Sigmoid colon (tissue), 7 donors: ENCODE measurements at places on chromosomes 4 and X. TPM values are rescaled to one million over a fixed set of nuclear protein-coding genes. Genes with fewer than 3 reads are reported as not detected.
A peak's percentile ranks its signal among the peaks of the same experiment; 100 is the strongest.

GRCh38 chr4:127214016-127214415, 418.7 kb upstream of the INTU start:
- no peaks in the 10 kb centered on the region for H3K4me1 ChIP-seq
- no peak overlapping the region for H3K4me3 ChIP-seq
- no peak for DNase-seq
- no peak overlapping the region for H3K27ac ChIP-seq
- no peaks in the 10 kb centered on the region for H3K27me3 ChIP-seq
- no peaks in the 10 kb centered on the region for H3K36me3 ChIP-seq

DNA sequence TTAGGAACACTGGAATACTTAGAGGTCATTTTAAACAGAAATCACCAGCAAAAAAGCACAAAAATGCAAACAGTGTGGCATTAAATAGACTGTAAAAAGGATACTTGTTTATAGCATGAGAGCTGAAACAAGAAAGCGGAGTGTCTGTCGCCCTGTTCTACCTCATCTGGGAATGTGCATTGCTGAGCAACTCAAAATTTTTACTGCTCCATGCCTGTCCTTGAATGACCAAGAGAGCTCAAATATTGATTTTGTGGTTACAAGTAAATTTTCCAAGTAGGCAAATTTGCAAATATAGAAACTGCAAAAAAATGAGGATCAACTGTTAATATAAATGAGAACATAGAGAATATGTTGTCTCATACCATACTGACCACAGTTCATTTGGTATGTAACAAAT, 25.5 kb downstream of the AP1AR start:
- no peaks in the 10 kb centered on the region for H3K4me1 ChIP-seq
- H3K36me3 ChIP-seq, result no peaks in the 10 kb centered on the region
- H3K27ac ChIP-seq, result no peak overlapping the region
- no peaks in the 10 kb centered on the region for H3K27me3 ChIP-seq

DNA sequence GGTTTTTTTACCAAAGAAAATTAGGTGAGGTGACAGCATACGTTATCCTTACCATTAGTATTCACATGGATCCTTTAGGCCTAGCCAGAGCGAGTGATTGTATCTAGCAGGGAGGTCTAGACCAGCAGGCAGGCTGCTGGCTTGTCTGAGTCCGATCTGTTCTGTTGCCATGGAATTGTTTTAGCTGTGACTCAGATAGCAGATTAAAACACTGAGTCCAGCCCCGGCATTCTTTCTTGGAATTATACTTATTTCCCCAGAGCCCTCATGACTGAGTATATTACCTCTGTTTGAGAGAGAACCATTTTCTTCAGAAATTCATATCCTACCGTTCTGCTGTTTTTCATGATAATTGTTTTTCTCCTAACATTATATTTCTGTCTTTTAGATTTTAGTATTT, 37.4 kb downstream of the OCRL start:
- H3K4me3 ChIP-seq, result no peak overlapping the region
- no peaks in the 10 kb centered on the region for H3K27me3 ChIP-seq
- H3K36me3 ChIP-seq, result no peaks in the 10 kb centered on the region
- H3K27ac ChIP-seq, result no peak overlapping the region
- H3K4me1 ChIP-seq, result no peaks in the 10 kb centered on the region
- DNase-seq, result no peak

- no peaks in the 10 kb centered on the region for H3K4me1 ChIP-seq
- no peaks in the 10 kb centered on the region for H3K36me3 ChIP-seq
- no peak overlapping the region for H3K27ac ChIP-seq
- no peak overlapping the region for H3K4me3 ChIP-seq
- peaks cover 3% of the 10 kb centered on the region for H3K27me3 ChIP-seq
These were observed 38.5 kb upstream of the BMP15 start for GRCh38 chrX:50871922-50872453.

- no peak overlapping the region for H3K27ac ChIP-seq
- no peaks in the 10 kb centered on the region for H3K36me3 ChIP-seq
- H3K4me1 ChIP-seq, result peaks cover 6% of the 10 kb centered on the region
These were observed 62.2 kb upstream of the GPM6A start for GRCh38 chr4:175874306-175874705.

DNA sequence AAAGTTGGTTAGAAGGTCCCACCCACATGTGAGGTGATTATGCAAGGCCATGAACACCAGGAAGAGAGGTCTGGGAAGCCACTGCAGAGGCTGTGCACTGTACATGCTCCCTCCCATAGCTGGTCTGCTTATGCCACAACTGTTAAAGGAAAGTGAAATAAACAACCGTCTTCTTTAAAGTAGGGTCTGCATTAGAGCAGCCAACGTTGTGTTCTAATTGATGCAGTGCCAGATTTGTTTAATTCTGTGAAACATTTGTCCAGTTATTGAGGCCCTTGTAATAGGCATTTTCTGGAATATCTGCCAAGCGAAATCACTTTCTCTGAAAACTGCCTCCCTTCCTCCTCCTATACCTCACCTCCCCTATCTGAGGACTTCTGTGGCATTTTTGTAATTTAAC, 224.0 kb upstream of the LNX1 start:
- H3K27me3 ChIP-seq, result no peaks in the 10 kb centered on the region
- no peak overlapping the region for H3K4me3 ChIP-seq
- peaks cover 19% of the 10 kb centered on the region for H3K4me1 ChIP-seq
- no peak overlapping the region for H3K27ac ChIP-seq
- no peaks in the 10 kb centered on the region for H3K36me3 ChIP-seq
- no peak for DNase-seq

DNA sequence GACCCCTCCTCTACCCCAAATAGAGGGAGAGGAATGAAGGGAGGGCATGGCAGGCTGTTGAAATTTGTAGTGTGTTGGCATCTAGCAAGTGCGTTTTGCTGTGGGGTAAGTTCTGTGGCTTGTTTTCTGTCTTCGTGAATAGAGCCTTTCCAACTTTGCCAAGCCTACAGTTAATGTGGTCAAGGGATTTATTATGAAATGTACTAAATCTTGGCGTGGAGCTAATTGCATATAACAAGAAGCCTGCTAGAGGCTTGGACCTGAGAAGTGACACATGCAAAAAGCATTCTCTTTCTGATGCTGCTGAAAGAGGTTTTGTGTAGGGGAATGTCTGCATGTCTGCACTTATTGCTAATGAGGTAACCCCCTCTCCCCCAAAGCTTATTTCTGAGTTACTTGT, 132.2 kb downstream of the BMPR1B start:
- no peaks in the 10 kb centered on the region for H3K4me1 ChIP-seq
- no peak overlapping the region for H3K27ac ChIP-seq

GRCh38 chr4:113822555-113823290, 61.2 kb upstream of the CAMK2D start:
- DNase-seq, result no peak
- no peaks in the 10 kb centered on the region for H3K4me1 ChIP-seq
- H3K27me3 ChIP-seq, result no peaks in the 10 kb centered on the region
- H3K4me3 ChIP-seq, result no peak overlapping the region
- H3K36me3 ChIP-seq, result no peaks in the 10 kb centered on the region
- no peak overlapping the region for H3K27ac ChIP-seq

DNA sequence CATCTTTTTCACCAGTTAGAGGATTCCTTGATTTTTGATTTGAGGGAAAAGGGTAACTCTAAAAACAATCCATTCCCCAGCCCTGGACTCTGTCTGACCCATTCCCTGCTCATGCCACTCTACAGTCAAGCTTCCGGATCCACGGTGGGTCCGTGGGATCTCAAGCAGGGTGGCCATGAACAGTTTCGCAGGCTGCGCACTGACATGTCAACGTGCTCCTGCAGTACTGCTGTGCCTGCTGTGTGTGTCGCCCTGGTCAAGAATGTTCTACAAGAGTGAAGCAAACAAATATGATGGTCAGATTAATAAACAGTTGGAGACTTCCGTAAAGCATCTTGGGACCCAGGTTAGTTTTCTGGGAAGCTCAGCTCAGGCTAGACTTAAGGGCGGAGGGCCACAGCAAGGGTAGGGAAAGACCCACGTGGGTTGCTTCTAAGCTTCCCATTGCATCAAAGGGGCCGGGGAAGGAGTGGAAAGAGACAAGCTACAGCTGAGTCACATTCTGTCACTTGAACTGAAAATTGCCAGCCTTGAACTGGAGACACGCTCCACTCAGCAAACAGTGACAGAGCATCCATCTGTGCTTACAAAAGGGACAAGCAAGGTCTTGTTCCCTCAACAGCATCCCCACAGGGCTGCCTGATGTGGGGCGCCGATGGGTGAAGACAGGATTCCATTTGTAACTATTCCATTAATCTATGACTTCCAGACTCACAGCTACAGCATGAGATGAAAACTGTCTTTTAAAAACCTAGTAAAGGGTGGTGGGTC, 81.8 kb downstream of the MTMR1 start:
- H3K36me3 ChIP-seq, result peaks cover 10% of the 10 kb centered on the region
- H3K4me1 ChIP-seq, result no peaks in the 10 kb centered on the region
- no peaks in the 10 kb centered on the region for H3K27me3 ChIP-seq
- H3K27ac ChIP-seq, result no peak overlapping the region
- no peak overlapping the region for H3K4me3 ChIP-seq

- H3K36me3 ChIP-seq, result no peaks in the 10 kb centered on the region
- no peaks in the 10 kb centered on the region for H3K4me1 ChIP-seq
- H3K4me3 ChIP-seq, result peak within 1 kb of the TSS; percentile 54
- peak; percentile 67 for DNase-seq
- H3K27me3 ChIP-seq, result no peaks in the 10 kb centered on the region
These were observed at the start of gene SHROOM4 for GRCh38 chrX:50813843-50814661. TSS of gene SHROOM4 (minus strand) at chrX:50814194. CDS start at chrX:50814018, 176 bp downstream.

GRCh38 chr4:173076903-173077634, 91.5 kb upstream of the GALNT7 start:
- H3K36me3 ChIP-seq, result no peaks in the 10 kb centered on the region
- DNase-seq, result no peak
- H3K4me3 ChIP-seq, result no peak overlapping the region
- H3K27ac ChIP-seq, result no peak overlapping the region
- no peaks in the 10 kb centered on the region for H3K27me3 ChIP-seq

DNA sequence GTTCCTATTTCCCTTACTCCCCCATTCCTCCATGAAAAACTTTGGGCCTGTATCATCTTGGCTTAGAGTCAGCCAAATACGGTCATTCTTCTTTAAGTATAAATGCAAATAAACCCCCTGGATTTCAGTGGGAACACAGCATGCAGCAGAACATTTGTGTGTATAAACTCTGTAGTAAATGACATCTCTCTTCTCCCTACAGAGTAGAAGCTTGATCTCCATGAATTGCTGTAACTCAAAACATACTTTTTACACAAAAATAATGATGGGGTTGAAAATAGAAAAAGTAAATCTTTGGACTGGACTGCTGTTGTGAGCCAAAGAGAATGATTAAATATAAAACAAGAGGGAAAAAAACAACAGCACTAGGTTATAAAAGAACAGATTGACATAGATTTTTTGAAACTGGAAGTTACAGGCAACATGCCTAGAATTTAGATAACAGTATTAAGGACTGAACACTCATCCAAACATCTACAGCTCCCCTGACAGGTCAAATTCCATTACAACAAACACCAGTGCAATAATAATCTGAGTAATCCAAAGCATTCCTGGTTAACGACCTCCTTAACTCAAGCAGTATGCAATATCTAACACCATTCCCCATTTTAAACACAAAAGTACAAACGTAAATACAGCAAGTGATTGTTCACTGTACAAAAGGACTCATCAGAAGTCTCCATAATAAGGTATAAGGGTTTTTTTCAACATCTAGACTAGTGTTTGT, 30.7 kb downstream of the TSPAN5 start:
- H3K4me3 ChIP-seq, result no peak overlapping the region
- no peaks in the 10 kb centered on the region for H3K36me3 ChIP-seq

GRCh38 chr4:94517492-94517891, 65.8 kb downstream of the PDLIM5 start:
- peaks cover 61% of the 10 kb centered on the region for H3K4me1 ChIP-seq
- no peak overlapping the region for H3K4me3 ChIP-seq

DNA sequence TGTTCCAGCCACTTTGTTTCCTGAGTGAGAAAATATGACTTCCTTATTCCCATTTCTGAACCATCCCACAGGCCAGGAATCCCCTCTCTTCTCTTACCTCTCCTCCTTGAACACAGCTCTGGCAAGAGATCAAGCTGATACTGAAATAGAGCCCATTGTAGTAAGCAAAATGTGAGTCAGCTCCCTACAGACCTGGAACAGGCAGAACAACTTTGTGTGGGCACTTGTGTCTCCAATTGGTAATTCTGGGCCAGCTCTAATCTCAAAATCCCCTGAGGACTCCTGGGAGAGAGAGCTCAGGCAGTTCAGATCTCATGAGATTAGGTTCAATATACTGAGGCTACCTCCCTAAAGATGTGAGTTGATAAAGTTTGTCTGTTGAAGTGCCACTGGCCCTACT, 213.5 kb downstream of the GUCY2F start:
- no peak overlapping the region for H3K27ac ChIP-seq
- DNase-seq, result no peak
- no peaks in the 10 kb centered on the region for H3K4me1 ChIP-seq
- no peak overlapping the region for H3K4me3 ChIP-seq

- H3K4me3 ChIP-seq, result no peak overlapping the region
- no peaks in the 10 kb centered on the region for H3K36me3 ChIP-seq
- H3K27ac ChIP-seq, result no peak overlapping the region
- H3K27me3 ChIP-seq, result no peaks in the 10 kb centered on the region
- H3K4me1 ChIP-seq, result no peaks in the 10 kb centered on the region
- DNase-seq, result no peak
These were observed 55.9 kb downstream of the FHDC1 start for GRCh38 chr4:152992027-152992426.

DNA sequence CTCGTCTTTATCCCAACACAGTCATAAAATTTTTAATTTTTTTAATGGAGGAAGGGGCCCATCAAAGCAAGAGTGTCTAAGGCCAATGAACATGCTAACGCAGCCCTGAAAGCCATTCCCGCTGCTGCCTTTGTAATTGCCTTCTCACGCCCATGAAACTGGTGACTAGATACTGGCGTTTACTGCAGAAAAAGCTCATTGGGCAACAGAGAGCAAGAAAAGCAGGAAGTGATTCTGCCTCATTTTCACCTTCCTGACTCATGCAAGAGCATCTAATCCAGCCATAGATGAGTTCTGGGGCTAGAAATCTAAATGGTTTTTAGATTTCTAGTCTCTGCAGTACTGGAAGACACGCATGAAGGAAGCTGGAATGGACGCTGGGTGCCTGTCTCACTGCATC, 72.5 kb downstream of the ANXA3 start:
- no peaks in the 10 kb centered on the region for H3K4me1 ChIP-seq
- H3K36me3 ChIP-seq, result no peaks in the 10 kb centered on the region
- no peak for DNase-seq
- no peak overlapping the region for H3K4me3 ChIP-seq
- no peaks in the 10 kb centered on the region for H3K27me3 ChIP-seq

DNA sequence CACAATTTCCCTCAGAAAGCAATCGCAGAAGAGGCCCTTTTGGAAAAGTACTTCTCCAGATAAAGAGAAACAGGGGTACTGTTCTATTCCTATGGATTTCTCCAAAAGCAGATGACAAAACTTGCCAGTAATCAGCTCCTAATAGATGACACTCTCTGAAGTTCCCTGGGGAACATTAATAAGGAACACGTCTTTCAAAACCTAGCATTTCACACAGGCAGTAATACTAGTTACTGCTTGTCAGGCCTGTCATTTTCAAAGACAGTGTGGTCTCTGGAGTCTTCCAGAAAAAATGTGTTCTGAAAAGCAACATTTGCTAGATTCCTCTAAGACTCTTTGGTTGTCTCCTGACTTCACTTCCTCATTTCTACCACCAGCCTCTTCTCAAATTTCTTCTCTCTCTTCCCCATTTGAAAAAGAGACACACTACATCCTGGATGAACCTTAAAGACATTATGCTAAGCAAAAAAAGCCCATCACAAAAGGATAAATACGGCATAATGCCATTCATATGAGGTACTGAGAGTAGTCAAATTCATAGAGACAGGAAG, 47.3 kb downstream of the CHRDL1 start:
- no peaks in the 10 kb centered on the region for H3K36me3 ChIP-seq
- no peaks in the 10 kb centered on the region for H3K27me3 ChIP-seq
- H3K4me3 ChIP-seq, result no peak overlapping the region
- no peak overlapping the region for H3K27ac ChIP-seq

The SPON2 gene
- 88.8 TPM for total RNA-seq

The LUZP4 gene
- total RNA-seq, result not detected

The GPR82 gene
- total RNA-seq, result 0.16 TPM

The CSAG1 gene
- not detected for total RNA-seq

The DUSP21 gene
- total RNA-seq, result not detected

The GPR143 gene
- not detected for total RNA-seq

The NOX1 gene
- 0.33 TPM for total RNA-seq

The GAGE12D gene
- not detected for total RNA-seq
